ENCODE measurements at places on chromosomes 1 and 21. TPM values are rescaled to one million over a fixed set of nuclear protein-coding genes. Genes with fewer than 3 reads are reported as not detected.
A peak's percentile ranks its signal among the peaks of the same experiment; 100 is the strongest.

The EPHX1 gene
- total RNA-seq = 1,368 TPM

The CAPN2 gene
- total RNA-seq = 25.1 TPM

The ACKR1 gene
- total RNA-seq = 0.43 TPM

The ADAMTS4 gene
- 1.1 TPM for total RNA-seq

The HSPB7 gene
- 1.2 TPM for total RNA-seq

The SEC16B gene
- total RNA-seq = 60.3 TPM

- no peak for DNase-seq
Measured at GRCh38 chr1:24490101-24490781, 12.4 kb upstream of the RCAN3 start.

DNA sequence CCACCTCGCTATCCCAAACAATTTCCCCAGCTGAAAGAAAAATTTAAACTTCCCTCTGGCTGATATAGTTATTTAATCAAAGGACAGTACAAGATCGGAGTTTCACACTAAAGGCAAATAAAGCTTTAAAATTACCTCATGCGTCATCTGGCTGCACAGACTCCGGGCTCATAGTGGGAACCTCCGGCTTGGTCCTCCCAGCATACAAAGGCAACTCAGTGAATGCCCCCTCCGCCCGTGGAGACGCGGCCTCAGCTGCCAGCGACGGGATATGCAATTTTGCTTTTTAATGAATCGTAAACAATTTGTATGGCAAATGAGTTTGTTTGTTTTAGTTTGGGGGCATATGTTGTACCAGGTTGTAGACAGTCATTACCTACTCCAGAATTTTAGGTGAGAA, 214.6 kb upstream of the NFIA start:
- no peak for DNase-seq

GRCh38 chr1:111990878-111991718, 1.6 kb upstream of the KCND3 start:
- peak; percentile 91 for DNase-seq

GRCh38 chr1:7550261-7550865, 220.7 kb upstream of the VAMP3 start:
- no peak for DNase-seq

GRCh38 chr21:16587681-16588375, 858.0 kb downstream of the USP25 start:
- no peak for DNase-seq

All from left lobe of liver (tissue), 2 donors.